ENCODE measurements at places on chromosomes 7 and 10. TPM values are rescaled to one million over a fixed set of nuclear protein-coding genes. Genes with fewer than 3 reads are reported as not detected.

Gene STEAP2
- total RNA-seq: 2.3 TPM

Gene NOS3
- 67.6 TPM for total RNA-seq

Gene TMEM225B
- total RNA-seq: not detected

Gene GPR26
- not detected for total RNA-seq

Measured in vein endothelial cell (primary cell).